ENCODE measurements at places on chromosomes 4 and X.

- no peak for DNase-seq
These were observed 47.8 kb downstream of the SLC9A7 start for GRCh38 chrX:46710927-46711623.

GRCh38 chr4:169070071-169070894, 60.2 kb upstream of the CBR4 start:
- no peak for DNase-seq

DNA sequence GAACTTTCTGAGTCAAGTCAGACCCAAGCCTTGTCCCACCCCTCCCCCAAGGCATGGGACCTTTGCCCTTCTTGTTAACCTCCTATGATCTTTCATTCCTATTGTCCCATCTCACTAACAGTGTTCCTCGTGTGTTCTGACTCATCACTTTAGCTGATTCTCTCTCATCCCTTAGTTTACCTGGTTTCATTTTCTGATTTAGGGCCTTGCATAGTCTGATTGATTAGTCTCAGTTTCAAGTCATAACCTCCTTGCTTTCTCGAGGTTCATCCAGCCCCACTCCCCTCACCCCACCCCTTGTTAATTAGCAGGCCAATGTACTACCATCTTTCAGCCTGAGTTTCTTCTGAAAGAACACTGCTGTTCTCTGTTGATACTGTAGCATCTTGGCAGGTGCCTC, 517.4 kb downstream of the RPA4 start:
- DNase-seq: no peak

- DNase-seq: no peak
These were observed 1537.0 kb downstream of the C4orf33 start for GRCh38 chr4:130632731-130633604.

- no peak for DNase-seq
These were observed 56.6 kb downstream of the AREG start for GRCh38 chr4:74501579-74501978.

GRCh38 chr4:184473499-184474262, 669 bp downstream of the IRF2 start:
- DNase-seq: peak; percentile 77

DNA sequence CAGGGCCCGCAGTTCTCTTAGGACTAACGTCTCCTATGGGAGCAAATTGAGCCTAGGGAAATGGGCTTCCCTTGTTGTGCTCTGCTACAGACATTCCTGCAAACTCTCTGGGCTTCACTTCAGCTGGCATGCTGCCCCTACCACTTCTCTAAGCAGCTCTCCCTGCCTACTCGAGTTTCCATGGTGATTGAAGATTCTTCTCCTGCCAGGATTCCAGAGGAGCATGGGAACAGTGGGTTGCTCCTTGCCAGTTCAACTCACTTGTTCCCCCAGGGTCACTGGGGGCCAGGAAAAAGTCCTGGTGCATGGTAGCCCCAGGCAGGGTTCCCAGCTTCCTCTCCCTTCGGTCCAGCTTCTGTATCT, 21.1 kb upstream of the WDR17 start:
- no peak for DNase-seq

DNA sequence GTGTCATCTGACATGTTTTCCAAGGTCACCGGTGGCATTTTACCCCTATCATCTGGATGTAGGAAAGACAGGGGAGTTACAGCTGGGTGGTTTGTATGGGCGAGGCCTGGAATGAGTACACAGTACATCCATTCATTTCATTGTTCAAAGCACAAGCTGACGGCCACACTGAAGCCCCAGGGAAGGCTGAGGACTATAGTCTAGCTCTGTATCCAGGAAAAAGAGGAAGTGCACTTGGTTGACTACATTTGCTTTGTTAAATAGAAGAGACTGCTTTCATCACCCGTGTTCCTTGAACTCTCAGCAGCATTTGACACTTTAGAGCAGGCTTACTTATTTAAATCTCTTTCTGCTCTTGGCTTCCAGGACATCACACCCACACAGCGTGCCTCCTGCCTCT, 1041.0 kb upstream of the TENM3 start:
- no peak for DNase-seq

GRCh38 chrX:104618106-104618895, 52.3 kb downstream of the IL1RAPL2 start:
- no peak for DNase-seq

- no peak for DNase-seq
These were observed 82.9 kb downstream of the LAS1L start for GRCh38 chrX:65451663-65452062.

- DNase-seq: no peak
These were observed 6.6 kb downstream of the TMEM156 start for GRCh38 chr4:39025552-39026085.

GRCh38 chr4:108324450-108324849, 155.7 kb upstream of the LEF1 start:
- no peak for DNase-seq

GRCh38 chr4:149765630-149766029, 50.0 kb downstream of the IQCM start:
- DNase-seq: no peak

DNA sequence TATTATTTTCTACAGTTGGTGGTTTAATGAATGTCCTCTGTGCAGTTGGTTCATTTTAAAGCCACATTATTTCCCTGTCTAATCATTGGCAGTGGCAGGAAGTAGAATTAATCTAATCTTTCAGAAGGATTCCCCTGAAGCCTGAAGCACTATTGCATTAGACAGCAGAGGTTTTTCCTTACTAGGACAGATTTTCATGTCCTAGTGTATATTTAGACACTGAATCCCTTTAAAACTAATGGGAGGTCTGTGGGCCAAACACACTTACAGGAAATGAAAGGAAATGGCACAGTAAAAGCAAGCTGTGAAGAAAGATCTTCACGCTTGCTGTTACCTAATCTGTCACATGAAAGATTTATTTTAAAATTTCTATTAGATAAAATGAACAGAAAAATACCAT, 165.2 kb downstream of the SLC39A8 start:
- no peak for DNase-seq

GRCh38 chrX:68112321-68112720, 321.0 kb downstream of the OPHN1 start:
- DNase-seq: no peak

DNA sequence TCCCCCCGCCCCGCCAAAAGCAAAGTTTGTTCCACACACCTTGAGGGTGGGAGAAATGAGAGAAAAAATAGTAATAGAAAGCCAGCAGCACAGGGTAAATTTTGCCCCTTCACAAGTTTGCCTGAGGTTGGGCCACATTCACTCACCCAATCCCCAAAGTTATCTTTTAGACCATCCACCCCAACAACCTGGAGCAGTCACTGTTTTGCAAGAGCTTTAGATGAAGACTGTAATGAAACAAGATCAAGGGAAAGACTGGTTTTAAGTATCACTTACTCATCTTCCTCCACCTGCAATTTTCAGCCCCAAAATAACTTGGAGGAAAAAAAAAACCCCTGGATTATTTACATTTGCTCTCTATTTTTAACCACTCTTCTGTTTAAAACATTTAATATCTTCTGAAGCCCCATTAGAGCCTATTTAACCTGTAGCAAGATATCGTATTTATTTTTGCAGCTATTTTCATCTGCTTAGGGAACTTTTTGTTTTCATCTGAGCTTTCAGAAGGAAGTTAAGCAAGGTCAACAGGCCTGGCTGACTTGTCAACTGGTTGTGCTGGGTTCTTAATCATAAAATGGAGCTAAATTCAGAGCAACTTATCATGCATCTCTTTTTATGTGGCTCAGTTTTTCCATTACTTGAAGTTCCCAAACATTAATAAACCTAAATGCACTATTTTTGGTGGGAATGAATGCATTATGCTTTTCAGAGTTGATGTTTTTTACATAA, 24.6 kb upstream of the TBL1X start:
- DNase-seq: no peak

DNA sequence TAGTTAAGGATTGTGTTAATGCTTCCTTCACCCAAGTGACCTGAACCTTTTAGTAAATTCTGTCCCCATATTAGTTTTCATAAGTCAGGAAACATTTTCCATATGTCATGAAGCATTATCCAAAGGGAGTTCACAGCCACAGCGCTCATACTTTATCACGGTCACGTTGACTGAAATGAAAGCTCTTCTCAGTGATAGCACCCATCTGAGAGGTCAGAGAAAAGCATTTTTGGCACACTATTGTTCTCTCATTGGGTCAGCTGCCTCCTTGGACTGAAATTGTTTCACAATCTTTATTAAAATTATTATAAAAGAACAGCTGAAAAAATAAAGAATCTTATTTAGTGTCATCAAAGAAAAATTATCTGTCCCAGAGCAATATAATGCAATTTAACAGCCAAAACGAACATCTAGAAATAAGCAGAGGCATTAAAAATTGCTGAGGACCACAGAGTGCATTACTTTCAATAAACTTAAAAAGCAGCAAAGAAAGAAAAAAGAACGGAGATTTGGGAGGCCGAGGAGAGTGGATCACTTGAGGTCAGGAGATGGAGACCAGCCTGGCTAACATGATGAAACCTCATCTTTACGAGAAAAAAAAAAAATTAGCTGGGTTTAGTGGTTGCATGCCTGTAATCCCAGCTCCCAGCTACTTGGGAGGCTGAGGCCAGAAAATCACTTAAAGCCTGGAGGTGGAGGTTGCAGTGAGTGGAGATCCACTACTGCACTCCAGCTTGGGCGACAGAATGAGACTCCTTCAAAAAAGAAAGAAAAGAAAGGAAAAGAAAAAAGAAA, 680.8 kb upstream of the FAM241A start:
- no peak for DNase-seq

GRCh38 chr4:90281541-90282355, 154.6 kb downstream of the CCSER1 start:
- no peak for DNase-seq

DNA sequence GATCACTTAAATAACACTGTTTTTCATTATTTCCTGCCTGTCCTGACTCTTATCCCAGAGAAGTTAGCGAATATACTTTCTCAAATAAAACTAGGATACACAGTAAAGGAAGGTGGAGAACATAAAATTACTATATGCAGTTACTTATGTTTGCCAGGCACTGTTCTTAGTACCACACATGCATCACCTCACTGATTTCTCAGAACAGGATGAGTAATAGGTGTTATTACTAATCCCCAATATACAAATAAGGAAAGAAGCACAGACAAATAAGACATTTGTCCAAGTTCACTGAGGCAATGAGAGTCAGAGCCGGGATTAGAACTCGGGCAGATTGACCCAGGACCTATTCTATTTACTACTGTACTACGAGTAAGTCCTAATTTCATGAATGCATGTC, 91.7 kb downstream of the CORIN start:
- DNase-seq: no peak

- DNase-seq: peak; percentile 57
These were observed 186.5 kb upstream of the RPL34 start for GRCh38 chr4:108433832-108434231.

DNA sequence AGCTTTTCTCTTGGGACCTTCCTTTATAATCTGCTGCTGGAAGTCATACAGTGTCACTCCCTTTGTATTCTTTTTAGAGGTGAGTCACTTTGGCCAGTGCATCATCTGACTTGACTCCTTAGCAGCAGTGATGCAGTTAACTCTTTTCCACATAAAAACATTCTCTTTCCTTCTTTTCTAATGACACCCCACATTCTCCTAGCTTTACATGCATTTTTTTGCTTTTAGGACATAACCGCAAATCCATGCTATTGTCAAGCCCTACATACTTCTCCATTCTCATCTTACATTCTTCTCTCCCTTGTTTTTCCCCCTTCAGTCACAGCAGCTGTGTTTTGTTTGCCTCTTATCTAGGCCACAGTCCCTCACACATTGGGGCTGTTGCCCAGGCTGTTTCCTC, 55.1 kb downstream of the ZNF330 start:
- DNase-seq: no peak

- no peak for DNase-seq
These were observed 19.0 kb upstream of the PDE5A start for GRCh38 chr4:119647558-119647957.

DNA sequence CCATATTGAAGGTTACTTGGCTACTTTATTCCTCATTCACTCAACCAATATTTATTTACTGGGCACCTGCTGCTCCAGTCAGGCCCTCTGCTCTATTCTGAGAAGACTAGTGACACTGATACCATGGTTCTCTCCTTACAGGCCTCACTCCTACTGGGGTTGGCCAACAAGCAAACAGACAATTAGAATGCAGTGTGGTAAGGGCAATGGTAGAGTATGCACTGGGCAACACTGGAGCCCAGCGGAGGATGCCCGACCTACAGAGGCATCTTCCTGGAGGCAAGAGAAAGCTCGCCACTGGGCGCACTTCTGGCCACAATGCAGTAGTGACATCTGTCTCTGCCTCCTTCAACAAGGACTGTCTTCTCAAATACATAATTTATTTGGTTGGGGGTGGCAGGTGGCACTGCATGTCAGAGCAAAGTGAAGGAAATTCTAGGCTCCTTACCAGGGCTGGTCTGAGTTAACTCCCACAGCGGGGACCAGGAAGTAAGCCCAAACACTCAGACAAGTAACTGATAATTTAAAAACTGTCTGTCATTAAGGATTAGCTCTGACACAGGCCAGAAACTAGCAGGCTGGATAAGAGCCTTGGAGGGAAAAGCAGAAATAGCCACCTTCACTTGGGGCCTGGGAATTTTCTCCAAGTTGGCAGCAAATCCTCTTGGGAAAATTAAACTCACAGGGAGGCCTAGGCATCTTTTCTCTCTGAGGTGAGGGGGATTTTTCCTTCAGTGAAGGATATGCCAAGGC, 150.7 kb upstream of the EOLA2 start:
- DNase-seq: no peak

DNA sequence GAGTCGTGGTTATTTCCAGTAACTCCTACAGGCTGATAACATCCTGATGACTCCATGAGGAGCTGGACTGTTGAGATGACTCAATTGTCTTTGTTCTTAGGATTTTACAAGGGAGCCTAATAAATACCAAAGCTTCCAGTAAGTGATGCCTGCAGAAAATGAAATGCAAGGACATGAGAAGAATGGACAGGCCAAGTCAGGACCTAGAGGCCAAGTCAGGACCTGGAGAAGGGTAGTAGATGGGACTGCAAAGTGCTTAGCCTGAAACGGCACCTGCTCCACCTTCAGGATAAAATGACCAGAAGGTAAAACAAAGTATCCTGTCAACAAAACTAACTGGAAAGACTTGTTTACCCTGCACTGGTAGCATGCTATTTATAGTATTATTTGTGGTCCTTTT, 6.4 kb upstream of the SLC10A6 start:
- no peak for DNase-seq

- no peak for DNase-seq
These were observed 59.1 kb downstream of the IGFBP7 start for GRCh38 chr4:57051095-57051494.

All from CD4-positive, alpha-beta T cell treated with Interferon alpha-2 for 1 hour (primary cell).